Left ventricle myocardium inferior (tissue), 1 donor: ENCODE measurements at places on chromosomes 3 and 15. TPM values are rescaled to one million over a fixed set of nuclear protein-coding genes. Genes with fewer than 3 reads are reported as not detected.

The RTP1 gene
- total RNA-seq, result not detected

DNA sequence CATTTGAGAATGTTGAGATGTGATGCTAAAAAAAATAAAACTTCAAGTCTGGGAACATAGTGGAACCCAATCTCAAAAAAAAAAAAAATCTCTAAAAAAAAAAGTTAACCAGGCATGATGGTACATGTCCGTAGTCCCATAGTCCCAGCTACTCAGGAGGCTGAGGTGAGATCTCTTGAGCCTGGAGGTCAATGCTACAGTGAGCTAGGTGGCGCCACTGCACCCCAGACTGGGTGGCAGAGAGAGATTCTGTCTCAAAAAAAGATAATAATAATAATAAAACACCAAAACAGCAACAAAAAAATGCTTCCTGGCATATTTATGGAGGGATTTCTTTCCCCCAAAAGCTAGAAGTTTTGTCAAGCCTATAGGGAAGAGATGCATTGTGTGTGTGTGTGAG, 361.6 kb downstream of the ROBO1 start:
- H3K27ac ChIP-seq, result no peak overlapping the region
- DNase-seq, result no peak
- H3K4me1 ChIP-seq, result no peaks in the 10 kb centered on the region
- H3K27me3 ChIP-seq, result no peaks in the 10 kb centered on the region
- H3K36me3 ChIP-seq, result no peaks in the 10 kb centered on the region

GRCh38 chr3:47890126-47890827, 87.3 kb downstream of the DHX30 start:
- H3K4me1 ChIP-seq, result peaks cover 92% of the 10 kb centered on the region
- H3K36me3 ChIP-seq, result peaks cover 29% of the 10 kb centered on the region
- DNase-seq, result no peak
- no peaks in the 10 kb centered on the region for H3K27me3 ChIP-seq

DNA sequence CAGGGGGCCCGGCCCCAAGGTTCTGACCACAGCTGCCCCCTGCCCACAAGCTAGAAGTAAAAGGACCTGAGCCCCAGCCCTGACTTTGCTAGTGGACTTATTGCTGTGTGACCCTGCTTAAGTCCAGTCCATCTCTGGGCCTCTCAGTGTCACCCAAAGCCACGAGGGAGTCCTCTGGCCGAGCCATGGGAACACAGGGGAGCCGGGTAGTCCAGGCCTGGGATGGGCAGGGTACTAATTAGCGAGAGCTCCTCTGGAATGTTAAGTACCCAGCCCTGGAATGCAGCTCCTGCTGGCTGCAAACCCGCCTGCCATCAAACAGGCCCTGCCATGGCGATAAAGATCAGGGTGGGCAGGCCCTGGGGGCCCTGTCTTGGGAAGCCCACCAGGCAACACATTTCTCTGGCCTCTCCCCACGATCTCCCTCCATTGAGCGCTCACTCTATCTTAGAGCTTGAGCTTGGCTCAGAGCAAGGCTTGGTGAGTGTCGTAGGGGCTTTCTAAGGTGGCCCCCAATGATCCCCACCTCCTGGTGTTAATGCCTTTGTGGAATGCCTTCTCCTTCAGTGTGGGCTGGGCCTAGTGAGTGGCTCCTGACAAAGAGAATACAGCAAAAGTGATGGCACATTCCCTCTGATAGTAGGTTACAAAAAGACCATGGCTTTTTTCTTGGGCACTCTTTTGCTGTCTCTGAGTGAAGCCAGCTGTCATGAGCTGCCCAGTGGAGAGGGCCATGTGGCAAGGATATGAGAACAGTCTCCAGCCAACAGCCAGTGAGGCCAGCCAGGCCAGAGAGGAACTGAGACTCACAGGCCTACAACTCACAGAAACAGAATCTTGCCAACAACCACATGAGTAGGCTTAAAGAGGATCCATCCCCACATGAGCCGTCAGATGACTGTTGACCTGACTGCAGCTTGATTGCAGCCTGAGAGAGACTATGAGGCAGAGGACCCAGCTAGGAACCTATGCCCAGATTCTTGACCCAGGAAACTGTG, 133.1 kb downstream of the SMAD6 start:
- DNase-seq, result no peak
- H3K36me3 ChIP-seq, result no peaks in the 10 kb centered on the region
- no peak overlapping the region for H3K4me3 ChIP-seq
- H3K4me1 ChIP-seq, result peaks cover 23% of the 10 kb centered on the region

The MEGF11 gene
- total RNA-seq, result not detected

DNA sequence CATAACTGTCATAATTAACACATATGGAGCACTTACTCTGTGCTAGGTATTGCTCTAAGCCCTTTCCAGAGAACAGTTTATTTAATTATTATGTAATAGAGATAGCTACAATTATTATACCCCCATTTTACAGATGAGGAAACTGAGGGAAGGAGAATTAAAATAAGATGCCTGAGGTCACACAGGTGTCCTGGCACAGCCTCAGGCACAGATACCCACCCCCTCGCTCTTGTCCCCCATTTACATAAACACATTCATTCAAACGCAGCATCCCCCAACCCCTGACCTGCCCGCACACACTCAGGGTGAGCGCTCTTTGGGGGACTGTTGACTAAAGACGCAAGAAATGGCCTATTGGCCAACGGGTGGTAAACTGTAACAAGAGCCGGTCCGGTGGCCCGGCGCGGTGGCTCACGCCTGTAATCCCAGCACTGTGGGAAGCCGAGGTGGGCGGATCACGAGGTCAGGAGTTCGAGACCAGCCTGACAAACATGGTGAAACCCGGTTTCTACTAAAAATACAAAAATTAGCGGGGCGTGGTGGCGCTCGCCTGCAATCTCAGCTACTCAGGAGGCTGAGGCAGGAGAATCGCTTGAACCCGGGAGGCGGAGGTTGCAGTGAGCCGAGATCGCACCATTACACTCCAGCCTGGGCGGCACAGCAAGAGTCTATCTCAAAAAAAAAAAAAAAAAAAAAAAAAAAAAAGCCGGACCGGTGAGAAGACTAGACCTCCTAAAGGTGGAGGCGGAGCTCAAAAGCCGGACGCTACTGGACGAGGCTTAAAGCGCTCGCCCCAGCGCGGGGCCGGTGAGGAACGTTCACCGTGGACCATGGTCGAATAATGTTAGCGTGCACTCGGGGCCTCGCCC, 1.9 kb upstream of the ISL2 start:
- no peaks in the 10 kb centered on the region for H3K36me3 ChIP-seq
- no peak for DNase-seq
- no peak overlapping the region for H3K27ac ChIP-seq
- H3K4me1 ChIP-seq, result peaks cover 46% of the 10 kb centered on the region
- H3K27me3 ChIP-seq, result peaks cover 91% of the 10 kb centered on the region

DNA sequence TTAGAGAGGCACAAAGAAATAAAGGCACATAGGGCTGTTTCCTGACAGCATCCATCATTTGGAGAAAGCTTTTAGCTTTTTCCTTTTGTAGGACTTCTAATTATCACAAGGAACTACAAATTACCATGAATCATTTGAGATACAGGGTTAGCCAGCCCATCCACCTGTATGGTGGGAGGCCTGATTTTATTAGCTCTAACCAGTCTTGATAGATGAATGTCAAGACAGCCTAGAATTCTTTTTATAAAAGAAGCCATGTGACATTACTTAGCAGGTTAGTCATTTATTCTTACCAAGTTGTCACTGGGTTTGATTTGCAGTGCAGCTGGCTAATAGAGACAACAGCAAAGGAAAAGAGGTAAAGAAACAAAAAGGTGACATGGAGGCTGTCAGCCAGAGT, 618.1 kb downstream of the ZNF385D start:
- no peaks in the 10 kb centered on the region for H3K4me1 ChIP-seq
- H3K4me3 ChIP-seq, result no peak overlapping the region
- no peak overlapping the region for H3K27ac ChIP-seq
- H3K36me3 ChIP-seq, result no peaks in the 10 kb centered on the region

GRCh38 chr15:70060993-70061305, 36.8 kb downstream of the TLE3 start:
- no peaks in the 10 kb centered on the region for H3K27me3 ChIP-seq
- H3K4me3 ChIP-seq, result no peak overlapping the region
- H3K36me3 ChIP-seq, result peaks cover 68% of the 10 kb centered on the region
- peaks cover 38% of the 10 kb centered on the region for H3K4me1 ChIP-seq
- no peak overlapping the region for H3K27ac ChIP-seq

The SERPINI1 gene
- total RNA-seq, result 10.6 TPM

- no peaks in the 10 kb centered on the region for H3K27me3 ChIP-seq
- H3K4me3 ChIP-seq, result no peak overlapping the region
- DNase-seq, result no peak
- peaks cover 47% of the 10 kb centered on the region for H3K4me1 ChIP-seq
- peak overlapping the region; percentile 93 for H3K27ac ChIP-seq
- H3K36me3 ChIP-seq, result no peaks in the 10 kb centered on the region
Observed at GRCh38 chr3:13519006-13519791, 29.7 kb upstream of the FBLN2 start.

The APPL1 gene
- 51.4 TPM for total RNA-seq

- no peak for DNase-seq
- H3K36me3 ChIP-seq, result no peaks in the 10 kb centered on the region
- H3K4me3 ChIP-seq, result no peak overlapping the region
- H3K27me3 ChIP-seq, result no peaks in the 10 kb centered on the region
- H3K4me1 ChIP-seq, result no peaks in the 10 kb centered on the region
Observed at GRCh38 chr3:144687862-144688261, 716.2 kb downstream of the DIPK2A start.

DNA sequence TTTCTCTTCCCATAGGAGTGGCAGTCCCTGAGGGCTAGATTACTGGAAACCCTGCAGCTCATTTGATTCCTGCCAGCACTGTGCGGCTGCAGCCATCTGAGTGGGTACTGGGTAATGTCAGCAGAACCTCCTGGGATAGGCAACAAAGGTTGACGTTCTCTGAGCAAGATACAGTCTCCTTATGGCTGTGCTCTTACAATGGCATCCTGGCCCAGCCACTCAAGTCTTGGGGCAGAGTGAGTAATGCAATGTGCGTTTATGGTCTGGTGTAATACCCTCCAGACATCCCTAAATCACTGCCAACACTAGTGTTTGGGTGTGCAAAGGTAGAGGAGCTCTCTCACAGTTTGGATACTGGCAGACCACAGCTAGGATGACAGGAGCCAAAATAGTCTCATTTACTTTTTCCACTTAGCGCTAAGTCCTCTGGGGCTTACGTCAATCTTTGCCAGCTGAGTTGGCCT, 775.8 kb downstream of the ZNF385D start:
- H3K27me3 ChIP-seq, result no peaks in the 10 kb centered on the region
- H3K27ac ChIP-seq, result no peak overlapping the region
- peaks cover 11% of the 10 kb centered on the region for H3K4me1 ChIP-seq
- no peaks in the 10 kb centered on the region for H3K36me3 ChIP-seq
- no peak for DNase-seq

The CCDC54 gene
- total RNA-seq, result not detected

DNA sequence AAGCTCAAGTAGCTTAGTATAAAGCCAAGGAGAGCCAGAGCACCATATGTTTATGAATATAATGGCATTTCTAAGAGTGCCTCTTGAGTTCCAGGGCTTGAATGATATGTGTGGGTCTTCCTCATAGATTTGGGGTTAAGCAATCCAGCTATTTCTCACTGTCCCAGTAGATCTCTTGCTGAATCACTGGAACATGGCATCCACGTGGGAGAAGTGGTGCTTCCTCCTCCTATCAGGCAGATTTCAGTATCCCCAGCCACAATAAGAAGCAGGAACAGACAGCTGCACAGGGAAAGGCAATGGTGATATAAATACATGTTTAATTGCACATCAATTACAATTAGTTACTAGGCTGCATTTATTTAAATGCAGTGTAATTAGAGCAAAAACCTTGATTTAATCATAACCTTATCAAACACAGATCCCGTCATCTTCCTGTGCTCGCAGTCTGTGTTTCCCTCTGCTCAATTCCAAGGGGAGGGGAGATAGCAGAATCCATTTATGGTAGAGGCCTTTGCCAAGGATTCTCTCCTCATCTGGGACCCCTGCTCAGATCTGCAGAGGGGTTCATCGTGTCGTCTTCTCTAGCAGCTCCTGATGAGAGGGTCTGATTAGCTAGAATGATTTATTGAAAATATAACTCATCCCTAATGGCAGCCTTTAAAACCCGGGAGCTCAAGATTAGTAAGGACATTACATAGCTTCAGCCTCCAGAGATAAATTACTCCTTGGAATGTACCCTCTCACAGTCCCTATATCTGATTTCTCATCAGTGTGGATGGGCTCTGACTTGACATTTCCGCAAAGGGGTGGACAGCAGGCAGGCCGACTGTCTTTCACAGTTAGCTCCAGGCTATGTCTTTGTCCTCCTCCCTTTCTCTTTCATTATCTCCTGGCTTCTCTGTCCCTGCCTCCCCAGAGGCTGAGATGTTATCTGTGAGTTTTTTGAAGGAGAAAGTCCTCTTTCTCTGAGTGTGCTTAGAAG, 775.9 kb downstream of the AGBL1 start:
- H3K4me3 ChIP-seq, result no peak overlapping the region
- no peak for DNase-seq
- peaks cover 25% of the 10 kb centered on the region for H3K4me1 ChIP-seq
- H3K27ac ChIP-seq, result no peak overlapping the region
- H3K36me3 ChIP-seq, result no peaks in the 10 kb centered on the region

DNA sequence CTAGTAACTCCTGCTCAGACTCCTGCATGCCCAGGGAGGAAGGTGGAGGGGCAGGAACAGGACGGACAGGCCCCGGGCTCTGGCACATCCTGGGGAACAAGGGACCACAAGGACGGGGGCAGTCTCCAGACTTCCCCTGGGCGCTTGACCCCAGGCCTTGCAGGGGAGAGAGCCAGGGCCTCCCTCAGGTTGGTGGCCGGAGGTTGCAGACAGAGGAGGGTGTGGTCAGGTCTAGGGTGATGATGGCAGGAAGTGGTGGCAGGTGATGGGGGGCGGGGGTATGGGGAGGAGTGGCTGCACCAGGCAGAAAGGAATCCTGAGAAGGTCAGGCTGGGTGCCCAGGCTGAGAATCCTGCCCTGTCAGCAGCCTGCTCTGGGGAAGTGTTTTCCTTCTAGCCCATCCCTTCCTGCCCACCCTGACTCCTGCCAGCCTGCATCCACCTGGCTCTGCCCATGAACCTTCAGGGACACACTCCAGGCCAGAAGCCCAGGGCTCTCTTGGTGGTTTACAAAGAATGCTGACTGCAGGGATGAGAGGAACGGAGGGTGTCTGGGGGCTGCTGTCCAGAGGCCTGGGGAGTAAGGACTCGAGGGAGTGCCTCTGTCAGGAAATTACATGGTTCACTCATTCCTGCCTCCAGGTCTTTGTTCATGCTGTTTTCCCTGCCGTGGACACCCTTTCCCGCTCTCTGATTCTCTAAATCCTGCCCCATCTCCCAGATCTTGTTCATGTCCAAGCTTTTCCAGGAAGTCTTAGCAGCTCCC, 15.8 kb downstream of the LOXL1 start:
- DNase-seq, result no peak
- peak overlapping the region; percentile 57 for H3K27ac ChIP-seq
- peaks cover 4% of the 10 kb centered on the region for H3K36me3 ChIP-seq
- no peaks in the 10 kb centered on the region for H3K27me3 ChIP-seq

GRCh38 chr3:127887321-127887720, 27.7 kb upstream of the KBTBD12 start:
- H3K36me3 ChIP-seq, result no peaks in the 10 kb centered on the region
- no peaks in the 10 kb centered on the region for H3K4me1 ChIP-seq
- H3K27ac ChIP-seq, result no peak overlapping the region
- H3K27me3 ChIP-seq, result no peaks in the 10 kb centered on the region
- no peak for DNase-seq

- H3K4me3 ChIP-seq, result no peak overlapping the region
- no peaks in the 10 kb centered on the region for H3K36me3 ChIP-seq
- no peak for DNase-seq
- no peaks in the 10 kb centered on the region for H3K4me1 ChIP-seq
- H3K27me3 ChIP-seq, result no peaks in the 10 kb centered on the region
Observed at GRCh38 chr3:159904455-159904854, 84.2 kb upstream of the IL12A start.
